ENCODE measurements at places on chromosomes 2 and 18.

DNA sequence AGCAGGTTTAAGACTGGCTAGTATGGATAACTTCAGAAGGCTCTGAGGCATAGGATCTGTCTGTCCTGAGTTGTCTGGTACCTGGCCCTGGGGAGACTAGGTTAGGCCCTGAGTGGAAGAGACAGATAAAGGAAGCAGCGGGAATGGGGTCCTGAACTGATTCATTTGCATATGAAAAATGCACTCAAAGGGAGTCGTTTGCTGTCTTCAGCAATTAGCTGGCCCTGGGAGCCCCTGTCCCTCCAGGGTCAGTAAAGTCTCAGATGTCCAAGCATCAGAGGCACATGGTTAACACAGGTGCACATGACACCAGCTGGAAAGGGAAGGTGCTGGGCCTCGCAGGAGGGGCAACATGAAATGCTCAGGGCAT, 172.4 kb downstream of the ACOXL start:
- no peak for DNase-seq

DNA sequence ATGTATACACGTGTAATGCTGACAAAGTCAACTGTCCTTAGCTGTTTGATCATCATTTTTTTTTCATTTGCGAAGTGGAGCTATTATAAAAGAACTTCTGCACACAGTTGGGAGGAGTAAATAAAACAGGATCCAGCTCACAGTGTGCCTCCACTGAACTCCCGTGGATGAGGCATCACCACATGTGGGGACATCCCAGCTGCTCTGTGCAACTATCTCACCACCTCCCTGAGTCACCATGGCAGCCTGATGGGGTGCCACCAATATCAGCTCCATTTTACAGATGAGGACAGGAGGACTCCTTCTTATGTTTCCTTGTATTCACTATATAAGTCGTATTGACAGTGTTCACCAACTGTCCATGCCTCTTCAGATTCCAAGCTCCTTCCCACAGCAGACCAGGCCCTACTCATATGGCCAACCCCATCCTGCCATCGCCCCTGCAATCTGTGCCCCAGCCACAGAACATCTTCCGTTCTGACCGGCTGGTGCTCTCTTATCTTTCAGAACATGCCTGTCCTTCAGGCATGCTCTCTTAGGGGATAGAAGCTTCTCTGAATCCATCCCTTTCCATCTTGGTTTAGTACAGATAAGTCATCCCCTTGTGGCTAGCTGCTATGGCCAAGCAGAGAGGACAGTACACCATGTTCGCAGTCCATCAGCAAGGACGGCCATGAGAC, 288.1 kb downstream of the RNF144A start:
- DNase-seq = no peak

DNA sequence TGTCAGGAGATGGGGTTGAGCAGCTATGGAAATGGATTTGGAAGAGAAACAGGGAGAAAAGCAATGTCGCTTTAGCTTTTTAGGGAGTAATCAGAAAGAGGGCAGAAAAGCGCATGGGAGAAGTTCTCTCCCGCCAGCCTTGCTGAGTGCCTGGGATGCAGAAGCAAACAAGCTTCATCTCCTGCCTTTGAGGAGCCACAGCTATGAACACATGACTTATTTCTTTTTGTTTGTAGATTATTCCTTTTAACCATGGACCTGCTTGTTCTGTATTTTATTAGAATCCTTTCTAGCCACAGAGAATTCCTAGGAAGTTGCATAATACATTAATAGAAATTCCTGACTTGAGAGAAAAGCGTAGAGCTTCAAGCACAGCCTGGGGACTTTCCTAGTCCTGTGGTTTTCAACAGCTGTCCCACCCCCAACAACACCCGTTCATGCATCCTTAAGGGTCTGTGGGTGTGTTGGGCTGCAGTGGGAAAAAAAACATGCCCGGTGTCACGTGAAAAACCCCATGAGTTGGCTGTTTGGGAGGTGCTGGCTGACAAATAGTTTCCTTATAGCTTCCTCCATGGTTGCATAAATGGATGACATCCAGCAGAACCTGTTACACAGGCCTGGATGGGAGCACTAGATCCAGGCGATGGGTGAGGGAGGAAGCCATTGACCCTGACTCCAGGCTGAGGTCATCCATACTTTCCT, 14.9 kb downstream of the SLC9A4 start:
- no peak for DNase-seq

DNA sequence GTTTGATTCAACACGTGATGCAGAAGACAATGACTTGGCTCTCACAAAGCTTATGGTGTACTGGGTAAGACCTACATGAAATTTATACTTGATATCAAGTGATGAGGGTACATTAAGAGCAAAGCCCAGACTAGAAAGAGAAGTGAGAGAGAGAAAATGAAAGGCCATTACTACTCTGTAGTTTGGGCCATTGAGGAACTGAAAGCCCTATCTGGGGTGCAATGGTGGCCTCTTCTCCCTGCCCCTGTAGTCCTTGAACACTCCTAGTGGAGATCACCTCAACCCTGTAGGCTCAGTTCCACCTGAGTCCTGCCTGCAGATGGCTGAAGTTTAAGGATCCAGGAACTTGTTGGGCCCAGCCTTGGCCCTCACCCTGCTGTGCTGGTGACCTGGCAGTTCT, 569.8 kb upstream of the MEX3C start:
- no peak for DNase-seq

GRCh38 chr2:218238887-218239286, 21.9 kb downstream of the ARPC2 start:
- no peak for DNase-seq

- no peak for DNase-seq
These were observed 10.9 kb upstream of the EIF2AK2 start for GRCh38 chr2:37167636-37168180.

DNA sequence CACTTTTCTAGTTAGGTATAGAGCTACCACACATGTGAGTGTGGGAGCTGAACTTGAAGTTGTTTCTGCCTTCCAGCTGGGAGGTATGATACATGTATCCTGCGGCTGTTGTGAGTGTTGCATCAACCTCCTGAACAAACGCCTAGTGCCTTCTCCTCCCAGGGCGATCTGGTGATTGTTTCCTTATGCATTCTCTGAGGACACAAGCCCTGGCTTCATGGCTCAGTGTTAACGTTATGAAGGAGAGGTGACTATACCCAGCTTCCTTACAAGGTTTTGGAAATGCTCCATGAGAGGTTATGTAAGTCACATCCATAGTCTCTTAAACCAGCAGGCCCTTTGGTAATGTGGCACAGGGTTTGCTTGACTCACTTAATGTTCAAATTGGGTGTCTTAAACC, 64.9 kb downstream of the SPRED2 start:
- no peak for DNase-seq
